Spleen (tissue), 13 donors: ENCODE measurements at places on chromosomes 7 and 10.

DNA sequence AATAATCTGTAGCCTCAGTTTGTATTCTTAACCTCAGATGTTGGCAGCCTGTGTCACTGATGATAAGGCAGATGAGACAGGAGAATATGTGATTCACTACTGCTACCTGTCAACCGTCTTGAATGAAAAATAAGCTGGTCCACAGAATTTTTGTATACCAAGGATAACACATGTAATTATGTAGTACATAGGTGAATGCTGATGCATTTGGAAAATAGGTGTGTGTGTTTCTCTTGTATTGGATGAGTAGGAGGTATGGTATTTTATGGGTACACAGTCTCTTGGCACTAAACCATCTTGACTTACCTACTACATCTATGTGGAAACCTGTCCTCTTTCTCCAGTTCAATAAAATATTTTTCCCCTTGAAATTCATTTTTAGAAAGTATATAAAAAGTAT is 20.7 kb upstream of the ZRANB1 start:
- DNase-seq: no peak

DNA sequence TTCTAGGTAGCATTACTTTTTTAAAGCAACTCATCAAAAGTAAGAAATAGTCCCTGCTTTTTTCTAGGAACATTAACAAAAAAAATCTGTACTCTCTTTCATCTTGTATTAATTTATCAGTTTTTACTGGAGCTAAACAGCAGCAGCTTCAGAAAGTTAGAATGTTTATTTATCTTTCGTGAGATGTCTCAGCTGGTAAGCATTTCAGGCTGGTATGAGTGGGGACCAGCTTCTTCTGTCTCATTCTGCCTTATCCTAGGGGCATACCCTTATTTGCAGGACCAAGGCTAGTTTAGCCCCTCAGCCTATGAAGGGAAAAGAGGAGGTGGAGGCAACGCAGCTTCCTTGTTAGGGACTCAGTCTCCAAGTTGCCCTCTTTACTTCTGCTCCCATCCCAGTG is 35.1 kb downstream of the LANCL2 start:
- no peak for DNase-seq

GRCh38 chr7:2105917-2106316 is 126.8 kb downstream of the MAD1L1 start:
- DNase-seq: no peak

DNA sequence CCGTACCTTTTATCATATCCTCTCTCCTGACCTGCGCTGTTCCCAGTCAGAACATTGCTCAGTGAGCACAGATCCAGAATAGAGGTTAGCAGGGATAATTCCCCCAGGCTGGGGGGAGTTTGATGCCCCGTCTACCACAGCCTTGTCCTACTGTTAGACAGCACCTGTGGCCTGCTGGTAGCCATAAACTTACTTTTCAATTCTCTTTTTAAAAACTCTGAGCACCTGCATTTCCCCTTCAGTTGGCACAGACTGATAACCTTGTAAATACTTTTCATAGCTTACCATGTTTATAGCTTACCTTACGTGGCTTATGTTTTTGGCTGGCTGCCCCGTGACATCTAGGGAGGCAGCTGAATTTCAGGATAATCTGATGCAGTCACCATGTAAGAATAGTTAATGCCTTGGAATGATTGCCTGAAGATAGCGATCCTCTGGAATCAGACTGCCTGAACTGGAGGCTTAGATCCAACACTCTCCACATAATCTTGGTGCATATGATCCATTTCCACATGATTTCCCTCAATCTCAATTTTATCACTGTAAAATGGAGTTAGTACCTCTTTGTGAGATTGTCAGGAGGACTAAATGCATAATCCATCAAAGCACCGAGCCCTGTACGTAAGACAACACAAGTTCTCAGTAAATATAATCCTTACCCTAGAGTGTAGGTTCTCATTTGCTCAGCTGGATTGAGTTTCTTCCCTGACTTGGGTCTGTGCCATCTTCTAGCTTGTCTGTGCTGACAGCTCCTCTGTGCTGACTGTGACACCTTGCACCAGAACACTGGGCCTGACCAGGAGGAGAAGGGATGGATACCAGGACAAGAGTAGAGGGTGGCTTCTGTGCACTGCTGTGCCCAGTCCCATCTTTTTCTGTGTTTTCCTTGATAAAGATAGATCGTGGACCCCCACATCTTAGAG is 111.7 kb upstream of the GJD4 start:
- DNase-seq: no peak
